ENCODE measurements at places on chromosomes 7 and 10.

- DNase-seq, result no peak
Observed at GRCh38 chr10:30365278-30365677, 16.2 kb upstream of the MTPAP start.

GRCh38 chr10:93742633-93743349 lies 14.9 kb upstream of the LGI1 start:
- DNase-seq, result no peak

DNA sequence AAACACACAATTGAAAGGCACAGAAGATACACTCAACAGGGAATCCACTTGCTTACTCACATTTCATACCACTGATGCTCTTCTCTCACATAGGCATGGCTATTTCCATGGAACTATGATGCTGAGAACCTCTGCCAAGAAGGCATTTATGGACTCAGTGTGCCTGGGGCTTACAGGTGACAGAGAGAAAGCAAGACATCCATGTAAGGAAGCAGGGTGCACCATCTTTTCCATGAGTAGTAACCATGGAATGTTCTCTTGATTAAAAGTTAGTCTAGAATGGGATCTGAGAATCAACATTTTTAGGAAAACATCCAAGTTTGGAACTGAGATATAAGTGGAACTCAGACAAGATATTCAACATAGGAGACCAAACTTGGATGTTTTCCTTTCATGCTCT lies 52.5 kb upstream of the MACC1 start:
- no peak for DNase-seq

DNA sequence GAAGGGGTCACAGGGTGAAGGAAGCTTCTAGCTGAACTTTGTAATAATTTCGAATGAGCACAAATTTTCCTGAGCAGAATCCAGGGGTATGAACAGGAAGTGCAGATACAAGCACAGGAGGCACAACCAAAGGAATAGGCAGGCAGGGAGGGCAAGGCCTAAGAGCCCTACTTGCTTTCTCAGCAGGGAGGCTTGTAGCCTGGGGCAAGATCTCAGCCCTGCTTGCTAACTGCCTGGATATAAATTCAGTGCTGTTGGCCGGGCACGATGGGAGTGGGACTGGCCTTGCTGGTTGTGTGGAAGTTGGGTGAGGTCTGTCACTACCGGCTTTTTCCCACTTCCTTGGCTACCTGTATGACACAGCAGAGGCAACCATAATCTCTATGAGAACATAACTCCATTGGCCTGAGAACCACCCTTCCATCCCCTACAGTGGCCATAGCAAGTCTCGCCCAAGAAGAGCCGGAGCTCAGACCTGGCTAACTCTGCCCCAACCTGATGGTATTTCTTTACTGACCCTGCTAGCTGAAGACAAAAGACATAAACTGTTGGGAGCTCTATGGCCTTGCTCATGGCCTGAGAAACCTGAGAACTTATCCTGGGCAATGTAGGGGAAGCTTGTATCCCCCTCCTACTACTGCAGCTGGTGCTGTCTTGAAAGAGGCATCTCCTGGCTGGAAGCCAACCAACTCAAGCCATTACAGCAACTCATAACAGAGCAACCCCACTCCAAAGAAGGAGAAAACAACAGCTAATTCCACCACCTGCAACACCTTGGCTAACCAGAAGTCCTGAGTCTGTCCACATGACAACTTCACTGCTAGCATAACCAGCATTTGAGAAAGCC lies 27.6 kb downstream of the CLDN12 start:
- no peak for DNase-seq

GRCh38 chr7:103871473-103871872 lies 118.0 kb downstream of the RELN start:
- no peak for DNase-seq

DNA sequence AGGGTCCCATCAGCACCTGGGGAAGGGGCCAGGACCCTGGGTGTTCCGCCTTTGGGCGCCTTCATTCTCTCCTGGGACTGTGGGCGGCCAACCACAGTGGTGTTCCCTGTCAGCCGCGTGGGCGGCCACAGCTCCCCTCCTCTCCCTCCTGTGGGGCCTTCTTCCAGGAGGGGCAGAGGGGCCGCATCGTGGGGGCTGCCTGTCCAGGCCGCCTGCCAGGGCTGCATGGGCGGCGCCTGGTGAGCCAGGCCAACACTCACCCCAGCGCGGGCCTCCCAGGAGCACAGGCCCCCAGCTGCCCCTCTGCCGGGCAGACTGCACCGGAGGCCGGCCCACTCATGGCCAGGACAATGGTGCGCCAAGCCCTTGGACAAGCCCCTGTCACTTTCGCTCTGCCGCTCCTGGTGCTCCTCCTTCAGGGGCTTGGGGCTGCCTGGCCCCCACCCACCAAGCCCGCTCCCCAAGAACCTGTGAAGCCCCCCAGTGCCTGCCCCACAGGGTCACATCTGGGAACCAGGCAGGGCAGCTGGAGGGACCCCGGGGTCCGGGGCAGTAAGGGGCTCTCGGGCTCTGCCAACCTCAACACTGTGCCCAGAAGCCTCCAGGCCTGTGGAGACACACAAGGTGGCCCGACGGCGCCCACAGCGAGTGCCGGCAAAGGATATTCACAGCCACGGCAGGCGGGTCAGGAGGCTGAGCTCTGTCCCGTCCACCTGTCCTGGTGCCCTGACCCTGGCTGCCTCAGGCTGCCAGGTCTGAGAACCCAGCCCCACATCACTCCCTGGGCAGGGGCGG lies 42.8 kb downstream of the AP5Z1 start:
- no peak for DNase-seq

DNA sequence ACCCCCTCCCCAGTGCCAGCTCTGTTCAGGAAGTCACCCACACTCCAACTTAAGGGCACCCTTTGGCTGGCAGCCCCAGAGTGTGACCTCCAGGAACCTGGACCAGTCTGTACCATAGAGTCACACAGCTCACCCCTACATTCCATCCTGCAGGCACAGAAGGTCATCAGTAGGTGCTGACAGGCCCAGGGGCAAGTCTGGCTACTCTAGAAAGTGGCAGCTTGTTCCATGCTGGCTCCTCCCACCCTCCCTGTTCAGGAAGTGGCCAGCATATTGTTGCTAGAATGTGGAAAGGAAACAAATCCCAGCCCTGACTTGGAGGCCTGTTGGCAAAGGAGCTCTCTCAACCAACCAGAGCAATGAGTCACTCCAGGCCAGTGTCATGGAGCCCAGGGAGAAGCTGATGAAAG lies 3.2 kb upstream of the NCOA4 start:
- DNase-seq, result no peak

Data from HuH-7 (cell line).